ENCODE measurements at places on chromosomes 5 and 9.

GRCh38 chr5:138932171-138932810, 57.2 kb upstream of the LRRTM2 start:
- DNase-seq = no peak

- no peak for DNase-seq
Observed at GRCh38 chr5:135151256-135151655, 117.2 kb upstream of the PITX1 start.

GRCh38 chr9:89739511-89739910, 134.7 kb downstream of the GADD45G start:
- no peak for DNase-seq

DNA sequence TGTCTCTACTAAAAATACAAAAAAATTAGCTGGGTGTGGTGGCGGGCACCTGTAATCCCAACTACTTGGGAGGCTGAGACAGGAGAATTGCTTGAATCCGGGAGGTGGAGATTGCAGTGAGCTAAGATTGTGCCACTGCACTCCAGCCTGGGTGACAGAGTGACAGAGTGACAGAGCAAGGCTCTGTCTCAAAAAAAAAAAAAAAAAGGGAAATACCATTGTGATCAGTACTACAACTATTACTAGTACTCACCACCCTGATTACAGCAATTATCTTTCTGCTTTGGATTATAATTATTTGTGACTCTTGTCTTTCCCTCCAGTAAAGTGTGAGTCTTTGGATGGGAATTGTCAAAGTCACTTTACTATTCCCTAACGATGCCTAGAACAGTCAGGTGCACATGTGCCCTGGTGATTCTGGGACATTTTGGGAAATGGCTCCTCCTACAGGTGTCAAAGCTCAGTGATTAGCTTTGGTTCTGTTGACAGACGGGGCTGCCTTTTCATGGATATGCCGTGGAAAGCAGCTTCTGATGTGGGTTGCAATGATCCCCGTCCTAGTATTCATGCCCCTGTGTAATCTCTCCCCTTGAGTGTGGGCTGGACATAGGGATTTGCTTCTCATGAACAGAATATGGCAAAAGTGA, 31.8 kb upstream of the FRRS1L start:
- DNase-seq = no peak

GRCh38 chr9:81625969-81626368, 63.4 kb downstream of the TLE1 start:
- no peak for DNase-seq

DNA sequence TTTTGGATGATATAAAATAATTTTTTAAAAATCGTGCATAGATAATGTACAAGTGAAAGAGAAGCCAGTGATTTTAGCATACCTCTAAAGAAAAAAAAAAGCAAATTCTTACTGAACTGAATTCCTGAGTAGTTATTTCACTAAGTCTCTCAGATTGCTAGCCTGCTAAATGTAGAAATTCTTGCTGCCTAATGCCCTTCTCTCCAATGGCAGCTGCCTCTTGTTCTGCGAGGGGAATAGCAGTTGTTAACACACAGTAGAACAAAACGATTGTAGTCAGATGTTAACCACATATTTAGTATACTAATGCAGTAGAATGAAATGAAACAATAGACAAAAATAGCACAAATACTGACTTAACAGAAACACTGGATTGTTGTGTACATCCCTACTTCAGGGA, 26.8 kb downstream of the SMAD5 start:
- no peak for DNase-seq

DNA sequence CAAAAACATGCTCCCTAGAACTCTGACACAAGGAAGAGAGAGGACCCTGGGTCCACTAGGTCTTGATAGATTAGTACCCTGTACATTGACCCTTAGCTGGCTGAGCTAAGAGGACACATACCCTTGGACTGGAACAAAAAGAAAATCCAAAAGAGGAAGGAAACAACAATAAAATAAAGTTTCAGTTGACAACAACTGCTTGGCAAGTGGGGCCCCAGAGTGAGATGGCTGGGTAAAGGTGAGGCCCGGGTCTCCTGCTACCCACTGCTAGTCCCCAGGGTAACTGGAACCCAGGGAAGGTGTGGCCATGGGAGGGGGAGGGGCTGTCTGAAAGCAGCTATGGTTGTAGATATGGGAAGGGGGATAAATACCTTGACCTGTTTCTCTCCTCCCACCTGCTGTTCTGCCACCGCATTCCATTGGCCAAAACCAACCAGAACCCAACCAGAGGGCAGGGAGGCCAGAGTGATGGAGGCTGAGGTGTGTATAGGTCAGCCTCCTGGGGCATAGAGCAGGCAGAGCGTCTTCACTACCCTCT, 11.7 kb downstream of the TAL2 start:
- no peak for DNase-seq

- DNase-seq = no peak
Observed at GRCh38 chr9:34987160-34987901, 2.2 kb upstream of the DNAJB5 start.

GRCh38 chr5:143101121-143101520, 302.4 kb downstream of the NR3C1 start:
- DNase-seq = no peak
